Fibroblast of villous mesenchyme (primary cell): ENCODE measurements at places on chromosomes 7 and 10. TPM values are rescaled to one million over a fixed set of nuclear protein-coding genes. Genes with fewer than 3 reads are reported as not detected.

The UNCX gene
- total RNA-seq, result not detected in 2 replicates

The NPTX2 gene
- total RNA-seq, result 0.43 TPM in 1 of 2 replicates, not detected in the other

The ZNF92 gene
- total RNA-seq, result 5.8 and 9.9 TPM in 2 replicates

The GHRHR gene
- total RNA-seq, result not detected in 2 replicates

The SPOCK2 gene
- under 0.01 TPM in 1 of 2 replicates, not detected in the other for total RNA-seq

The GARIN1A gene
- 0.64 and 2.6 TPM in 2 replicates for total RNA-seq

The TMEM184A gene
- total RNA-seq, result 0.64 and 0.86 TPM in 2 replicates

The SRRM3 gene
- 0.43 and 0.64 TPM in 2 replicates for total RNA-seq
